ENCODE measurements at places on chromosomes 5 and 9. TPM values are rescaled to one million over a fixed set of nuclear protein-coding genes. Genes with fewer than 3 reads are reported as not detected.
A peak's percentile ranks its signal among the peaks of the same experiment; 100 is the strongest.

ORM2 gene
- 2.2 TPM for total RNA-seq

C5orf63 gene
- total RNA-seq = 13.5 TPM

GM2A gene
- 9.4 TPM for total RNA-seq

SECISBP2 gene
- total RNA-seq = 132 TPM

PFN3 gene
- not detected for total RNA-seq

SPATA31D3 gene
- total RNA-seq = not detected

- DNase-seq = no peak
Observed at GRCh38 chr9:106893088-106893487, 30.1 kb downstream of the ZNF462 start.

DNA sequence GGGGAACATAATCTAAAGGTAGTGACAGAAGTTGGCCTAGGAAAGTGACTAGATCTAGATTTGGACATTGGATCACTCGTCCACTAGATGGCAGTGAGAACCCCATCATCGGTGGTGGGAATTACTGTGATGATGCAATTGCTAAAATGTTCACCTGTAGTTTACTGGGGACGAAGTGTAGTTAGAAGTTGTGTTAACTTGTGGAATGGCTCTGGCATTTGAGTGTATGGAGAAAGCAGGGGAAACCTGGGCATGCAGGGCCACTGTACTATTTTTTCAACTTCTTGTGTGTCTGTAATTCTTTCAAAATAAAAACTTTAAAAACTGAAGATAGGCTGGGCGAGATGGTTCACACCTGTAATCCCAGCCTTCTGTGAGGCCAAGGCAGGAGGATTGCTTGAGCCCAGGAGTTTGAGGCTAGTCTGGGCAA is 75.5 kb downstream of the PHAX start:
- DNase-seq = peak; percentile 46

GRCh38 chr5:74067748-74068541 is 441.9 kb downstream of the ARHGEF28 start:
- DNase-seq = no peak

- DNase-seq = no peak
Observed at GRCh38 chr9:73566627-73567026, 415.0 kb downstream of the ANXA1 start.

- no peak for DNase-seq
Observed at GRCh38 chr9:133188843-133189180, 20.2 kb downstream of the OBP2B start.

DNA sequence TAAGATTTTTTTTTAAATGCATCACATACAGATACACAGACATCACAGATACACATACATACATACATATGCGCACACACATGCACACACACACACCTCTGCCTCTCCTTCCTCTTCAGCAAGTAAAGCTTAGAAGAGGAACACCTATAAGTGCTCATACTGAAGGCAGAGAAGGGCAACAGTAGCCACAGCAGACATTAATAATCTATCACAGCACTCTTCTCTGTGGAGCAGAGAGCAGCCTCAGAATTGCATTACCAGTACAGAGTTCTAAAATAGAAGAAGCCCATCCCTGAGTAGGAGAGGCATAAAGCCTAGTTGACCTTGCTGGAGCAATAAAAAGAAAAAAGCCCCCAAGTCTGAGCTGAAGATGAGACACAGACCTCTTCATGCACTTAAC is 110.6 kb downstream of the MLLT3 start:
- no peak for DNase-seq

- DNase-seq = no peak
Observed at GRCh38 chr9:14517154-14517906, 175.9 kb downstream of the ZDHHC21 start.

DNA sequence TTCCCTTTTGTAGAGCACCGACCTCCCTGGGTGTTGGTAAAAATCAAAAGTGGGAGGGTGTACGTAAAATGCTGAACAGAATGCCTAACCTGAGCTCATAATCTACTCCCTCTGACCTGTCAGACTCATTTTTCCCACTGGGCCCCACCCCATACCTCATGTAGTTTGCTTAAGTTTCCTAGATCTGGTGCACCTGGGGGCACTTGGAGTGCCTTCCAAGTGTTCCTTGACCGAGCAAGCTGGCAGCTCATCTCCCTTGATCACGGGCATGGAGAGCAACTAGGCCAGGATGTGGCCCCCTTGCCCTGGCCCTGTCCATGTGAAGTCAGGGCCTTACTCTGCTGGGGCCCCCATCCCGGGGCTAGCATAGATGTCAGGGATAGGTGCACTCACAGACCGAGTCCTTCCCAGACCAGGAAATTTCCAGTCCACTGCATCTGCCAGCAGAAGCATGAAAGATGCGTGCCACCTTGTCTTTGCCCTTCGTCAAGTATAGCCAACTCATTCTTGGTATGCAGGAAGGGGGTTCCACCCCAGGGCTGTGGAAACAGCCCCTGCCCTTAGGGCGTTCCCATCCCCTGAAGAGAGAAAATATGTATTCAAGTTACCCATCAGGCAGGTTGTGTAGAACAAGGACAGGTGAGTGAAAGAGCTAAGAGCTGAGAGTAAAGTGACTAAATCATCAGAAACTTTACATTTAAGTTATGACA is 41.9 kb downstream of the SLC22A5 start:
- DNase-seq = no peak

- DNase-seq = no peak
Observed at GRCh38 chr5:60101573-60101972, 208.0 kb upstream of the PDE4D start.

GRCh38 chr5:40991168-40991980 is 79.8 kb downstream of the MROH2B start:
- DNase-seq = no peak

- DNase-seq = no peak
Observed at GRCh38 chr5:96717874-96718273, 55.7 kb downstream of the CAST start.

- no peak for DNase-seq
Observed at GRCh38 chr9:89595646-89596045, 9.2 kb upstream of the GADD45G start.

- no peak for DNase-seq
Observed at GRCh38 chr5:41738710-41739354, 131.4 kb downstream of the OXCT1 start.

Measured in T-cell (primary cell).